Tongue (tissue), 3 donors: ENCODE measurements at places on chromosomes 2 and 18. TPM values are rescaled to one million over a fixed set of nuclear protein-coding genes. Genes with fewer than 3 reads are reported as not detected.

The TBR1 gene
- total RNA-seq = not detected

GRCh38 chr2:19971691-19972090 is 18.2 kb downstream of the WDR35 start:
- DNase-seq = no peak

GRCh38 chr2:229206548-229206947 is 64.5 kb downstream of the PID1 start:
- DNase-seq = no peak

DNA sequence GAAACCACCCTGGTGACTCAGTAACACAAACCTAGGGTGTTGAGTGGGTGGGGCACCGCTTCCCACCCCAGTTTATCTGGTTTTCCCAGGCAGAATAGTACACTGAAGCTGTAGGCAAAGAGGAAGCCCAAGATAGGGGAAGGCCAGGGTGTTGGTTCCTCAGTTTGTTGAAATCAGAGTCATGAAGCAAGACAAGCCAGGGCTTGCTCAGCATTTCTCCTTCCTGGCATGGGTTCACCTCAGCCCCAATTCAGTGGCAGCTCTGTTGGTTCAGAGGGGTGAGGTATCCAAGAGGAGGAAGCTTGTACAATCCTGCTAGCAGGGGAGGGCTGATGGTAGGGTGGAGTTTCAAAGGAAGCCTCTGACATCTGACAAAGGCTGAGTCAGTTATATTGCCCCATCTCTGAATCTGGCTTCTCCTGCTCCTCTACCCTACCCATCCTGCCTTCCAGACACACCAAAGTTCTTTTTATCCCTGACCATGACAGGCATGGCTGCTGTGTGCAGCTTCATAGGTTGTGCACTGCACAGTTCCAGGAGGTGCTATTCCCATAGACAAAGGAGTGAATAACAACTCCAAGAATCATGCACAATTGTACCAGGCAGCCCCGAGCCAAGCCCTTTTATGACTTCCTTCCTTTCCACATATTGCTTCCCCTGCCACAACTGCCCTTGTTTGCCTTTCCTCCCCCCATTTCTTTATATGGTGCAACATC is 24.9 kb upstream of the RAB10 start:
- DNase-seq = peak; percentile 64

The PMAIP1 gene
- total RNA-seq = 15.7 TPM

- DNase-seq = no peak
These were observed 31.5 kb upstream of the ATP8B1 start for GRCh38 chr18:57834616-57835015.

The CACNB4 gene
- 13.7 TPM for total RNA-seq

The TGFA gene
- 6.3 TPM for total RNA-seq

The APOB gene
- under 0.01 TPM for total RNA-seq

DNA sequence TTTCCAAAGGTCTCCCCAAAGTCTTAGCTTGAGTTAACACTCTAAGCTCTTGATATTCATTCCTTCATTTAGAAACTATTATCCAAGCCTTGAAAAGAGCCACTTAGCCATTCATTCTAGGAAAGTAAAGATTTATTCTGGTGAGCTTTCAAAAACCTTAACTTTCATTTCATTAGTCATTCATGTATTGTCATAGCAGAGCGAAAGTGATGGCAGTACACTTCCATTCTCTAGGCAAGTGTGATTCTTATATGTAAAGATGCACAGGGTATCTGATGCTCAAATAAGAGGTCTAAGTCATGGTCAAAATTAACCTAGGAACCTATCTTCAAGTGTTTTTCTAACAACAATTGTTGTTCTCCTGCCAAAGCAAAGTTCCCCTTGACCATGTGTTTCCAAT is 553.0 kb upstream of the FANCL start:
- DNase-seq = no peak

- DNase-seq = peak; percentile 63
These were observed 80.8 kb upstream of the L3MBTL4 start for GRCh38 chr18:6495536-6495935.

DNA sequence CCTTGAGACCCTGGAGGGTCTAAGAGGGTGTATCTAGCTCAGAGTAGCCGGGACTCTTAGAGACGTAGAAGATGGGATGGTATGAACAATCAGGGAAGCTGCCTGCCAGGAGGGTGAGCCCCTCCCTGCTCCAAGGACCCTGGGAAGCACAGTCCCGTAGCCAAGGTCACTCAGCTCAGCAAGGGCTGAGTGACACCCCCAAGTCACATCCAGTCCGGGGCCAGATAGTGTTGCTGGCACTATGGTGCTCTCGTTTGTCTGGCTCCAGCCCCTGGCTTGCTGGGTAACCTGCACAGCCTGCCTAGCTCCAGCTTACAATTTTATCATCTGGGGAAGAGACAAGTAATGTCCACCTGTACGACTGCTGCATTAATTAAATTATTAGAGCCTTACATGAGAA is 22.3 kb downstream of the REEP1 start:
- DNase-seq = no peak

- peak; percentile 88 for DNase-seq
These were observed 6.5 kb downstream of the PTMA start for GRCh38 chr2:231714639-231715498.

The MTLN gene
- total RNA-seq = 86.9 TPM

DNA sequence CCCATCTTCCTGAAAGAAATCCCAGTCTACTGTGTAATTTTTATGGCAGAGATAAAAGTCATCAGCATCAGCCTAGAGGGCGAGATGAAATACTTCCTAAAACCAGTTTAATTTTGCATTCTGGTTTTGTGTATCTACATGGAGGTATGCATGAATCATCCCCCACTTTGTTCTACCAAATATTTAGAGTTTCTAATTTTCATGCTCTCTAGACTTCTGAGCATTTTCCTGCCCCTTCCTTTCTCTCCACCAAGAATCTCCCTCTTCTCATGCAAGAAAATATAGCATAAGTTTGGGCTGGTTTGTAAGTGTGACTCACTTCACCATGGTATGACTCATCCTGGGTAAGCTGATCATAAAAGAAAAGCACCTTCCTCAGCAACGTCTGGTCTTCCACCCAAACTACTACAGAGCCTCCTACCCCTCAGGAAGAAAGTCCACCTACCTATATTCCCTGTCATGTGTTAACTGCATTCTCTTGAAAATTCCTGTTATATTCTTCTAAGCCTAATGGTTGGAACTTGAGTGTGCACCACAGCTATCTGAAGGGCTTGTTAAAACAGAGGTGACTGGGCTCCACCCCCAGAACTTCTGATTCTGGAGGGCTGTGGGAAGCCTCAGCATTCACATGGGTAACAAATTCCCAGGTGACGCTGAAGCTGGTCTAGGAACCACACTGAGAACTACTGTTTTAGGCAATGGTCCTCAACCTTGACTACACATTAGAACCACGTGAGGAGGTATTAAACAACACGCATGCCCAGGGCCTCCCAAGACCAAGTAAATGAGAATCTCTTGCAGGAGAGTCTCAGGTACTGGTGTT is 37.4 kb upstream of the RAPGEF4 start:
- DNase-seq = no peak

GRCh38 chr18:12278741-12279682 is 24.9 kb downstream of the CIDEA start:
- DNase-seq = peak; percentile 93

The COL4A3 gene
- 7.3 TPM for total RNA-seq

DNA sequence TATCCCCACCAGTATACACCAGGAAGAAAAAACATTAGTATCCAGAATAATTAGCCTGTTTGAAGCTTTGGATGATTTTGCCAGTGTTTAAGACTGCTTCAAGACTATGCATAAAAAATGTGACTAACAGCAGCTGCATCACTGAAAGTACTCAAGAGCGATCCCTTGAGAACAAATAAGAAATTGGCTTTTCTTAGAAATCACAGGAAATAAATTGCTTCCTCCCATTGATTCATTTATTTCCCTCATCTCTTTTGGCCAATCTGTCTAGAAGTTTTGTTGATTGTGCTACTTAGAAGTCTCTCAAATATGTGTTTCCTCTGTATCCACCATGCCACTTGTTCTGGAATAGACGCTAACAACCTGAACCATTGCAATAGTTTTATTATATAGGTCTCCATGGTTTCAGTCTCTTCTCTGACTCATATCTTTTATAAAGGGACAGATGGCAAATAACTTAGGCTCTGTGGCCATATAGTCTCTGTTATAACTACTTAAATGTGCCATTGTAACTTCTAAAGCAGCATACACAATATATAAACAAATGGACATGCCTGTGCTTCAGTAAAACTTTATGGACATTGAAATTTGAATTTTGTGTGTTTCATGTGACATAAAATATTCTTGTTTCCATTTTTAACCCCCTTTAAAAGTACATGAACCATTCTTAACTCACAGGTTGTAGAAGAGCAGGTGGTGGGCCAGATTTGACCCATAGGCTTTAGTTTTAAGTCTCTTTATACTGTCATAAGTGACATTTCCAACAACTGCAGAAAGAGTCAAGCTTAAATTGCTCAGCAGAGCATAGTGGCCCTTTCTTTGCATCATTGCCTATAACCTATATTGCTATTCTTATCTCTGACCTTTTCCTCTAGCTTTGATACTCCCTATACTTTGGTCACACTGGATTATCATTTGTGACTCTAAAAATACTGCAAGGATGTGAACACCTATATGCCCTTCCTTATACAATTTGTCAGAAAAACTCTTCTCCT is 123.9 kb downstream of the MC4R start:
- no peak for DNase-seq
